ENCODE measurements at places on chromosomes 12 and 14. TPM values are rescaled to one million over a fixed set of nuclear protein-coding genes. Genes with fewer than 3 reads are reported as not detected.

Gene FGD6
- 15.8 TPM for total RNA-seq

DNA sequence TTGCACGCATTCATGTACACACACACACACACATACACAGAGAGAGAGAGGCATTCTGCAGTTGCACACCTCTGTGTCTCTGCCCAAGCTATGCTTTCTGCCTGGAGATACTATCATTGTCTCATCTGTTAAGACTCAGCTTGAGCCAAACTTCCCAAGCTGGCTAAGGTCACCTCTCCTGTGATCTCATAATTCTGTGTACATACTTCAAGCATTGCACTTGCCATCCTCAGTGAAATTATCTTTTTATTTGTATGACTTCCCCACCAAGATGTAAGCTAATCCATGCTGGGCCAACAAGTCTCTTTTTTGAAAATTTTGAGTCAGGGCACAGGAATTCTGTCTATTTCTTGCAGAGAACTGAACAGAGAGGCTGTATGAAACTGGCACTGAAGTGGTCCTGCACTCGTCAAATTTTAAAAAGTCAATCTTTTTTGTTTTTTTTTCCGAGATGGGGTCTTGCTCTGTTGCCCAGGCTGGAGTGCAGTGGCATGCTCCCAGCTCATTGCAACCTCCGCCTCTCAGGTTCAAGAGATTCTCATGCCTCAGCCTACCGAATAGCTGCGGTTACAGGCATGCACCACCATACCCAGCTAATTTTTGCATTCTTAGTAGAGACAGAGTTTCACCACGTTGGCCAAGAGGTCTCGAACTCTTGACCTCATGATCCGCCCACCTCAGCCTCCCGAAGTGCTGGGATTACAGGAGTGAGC is 44.3 kb downstream of the TMTC1 start:
- DNase-seq = no peak
- H3K27ac ChIP-seq = no peak overlapping the region
- peaks cover 7% of the 10 kb centered on the region for H3K4me1 ChIP-seq
- H3K27me3 ChIP-seq = no peaks in the 10 kb centered on the region
- H3K36me3 ChIP-seq = no peaks in the 10 kb centered on the region

GRCh38 chr14:97046967-97047366 is 249.8 kb downstream of the VRK1 start:
- no peaks in the 10 kb centered on the region for H3K27me3 ChIP-seq
- H3K36me3 ChIP-seq = no peaks in the 10 kb centered on the region
- no peak for DNase-seq
- H3K4me3 ChIP-seq = no peak overlapping the region
- H3K27ac ChIP-seq = no peak overlapping the region

Gene NAA30
- 12.5 TPM for total RNA-seq

- no peaks in the 10 kb centered on the region for H3K36me3 ChIP-seq
- no peak overlapping the region for H3K4me3 ChIP-seq
- DNase-seq = no peak
- H3K4me1 ChIP-seq = no peaks in the 10 kb centered on the region
- no peak overlapping the region for H3K27ac ChIP-seq
- H3K27me3 ChIP-seq = no peaks in the 10 kb centered on the region
These were observed 49.9 kb downstream of the ZNF641 start for GRCh38 chr12:48300774-48301173.

DNA sequence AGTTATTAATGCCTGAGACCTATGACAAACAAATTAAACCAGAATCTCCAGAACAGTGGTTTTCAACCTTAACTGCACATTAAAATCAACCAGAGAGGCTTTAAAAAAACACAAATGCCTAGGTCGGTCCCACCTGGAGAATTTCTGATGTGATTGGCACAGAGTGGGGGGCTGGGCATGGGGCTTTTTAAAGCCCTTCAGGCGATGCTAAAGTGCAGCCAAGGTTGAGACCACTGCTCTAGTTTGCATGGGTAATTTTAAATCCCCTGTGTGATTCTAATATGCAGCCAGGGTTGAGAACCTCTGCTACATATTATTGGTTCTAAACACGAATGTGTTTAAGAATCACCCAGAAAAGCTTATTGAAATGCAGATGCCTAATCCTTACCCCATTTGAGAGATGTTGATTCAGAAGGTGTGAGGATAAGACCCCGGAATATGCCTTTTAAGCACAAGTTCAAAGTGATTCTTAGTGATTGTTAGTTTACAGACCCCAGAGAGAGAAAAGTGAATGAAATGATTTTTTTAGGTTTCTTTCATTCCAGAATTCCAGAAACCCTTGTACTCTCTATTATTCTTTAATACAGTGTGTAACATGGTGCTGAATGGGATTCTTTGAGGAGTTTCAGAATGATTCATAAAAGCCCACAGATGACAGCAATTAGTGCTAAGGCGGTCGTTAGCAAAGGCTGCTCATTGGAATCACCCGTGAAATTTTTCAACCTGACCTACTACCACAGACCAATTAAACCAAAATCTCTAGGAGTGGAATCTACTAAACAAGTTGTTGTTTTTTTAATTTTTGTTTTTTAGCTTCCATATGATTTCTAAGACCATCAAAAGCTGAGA is 44.9 kb downstream of the LIN7A start:
- H3K27ac ChIP-seq = no peak overlapping the region
- H3K4me3 ChIP-seq = no peak overlapping the region
- no peaks in the 10 kb centered on the region for H3K36me3 ChIP-seq
- DNase-seq = no peak

DNA sequence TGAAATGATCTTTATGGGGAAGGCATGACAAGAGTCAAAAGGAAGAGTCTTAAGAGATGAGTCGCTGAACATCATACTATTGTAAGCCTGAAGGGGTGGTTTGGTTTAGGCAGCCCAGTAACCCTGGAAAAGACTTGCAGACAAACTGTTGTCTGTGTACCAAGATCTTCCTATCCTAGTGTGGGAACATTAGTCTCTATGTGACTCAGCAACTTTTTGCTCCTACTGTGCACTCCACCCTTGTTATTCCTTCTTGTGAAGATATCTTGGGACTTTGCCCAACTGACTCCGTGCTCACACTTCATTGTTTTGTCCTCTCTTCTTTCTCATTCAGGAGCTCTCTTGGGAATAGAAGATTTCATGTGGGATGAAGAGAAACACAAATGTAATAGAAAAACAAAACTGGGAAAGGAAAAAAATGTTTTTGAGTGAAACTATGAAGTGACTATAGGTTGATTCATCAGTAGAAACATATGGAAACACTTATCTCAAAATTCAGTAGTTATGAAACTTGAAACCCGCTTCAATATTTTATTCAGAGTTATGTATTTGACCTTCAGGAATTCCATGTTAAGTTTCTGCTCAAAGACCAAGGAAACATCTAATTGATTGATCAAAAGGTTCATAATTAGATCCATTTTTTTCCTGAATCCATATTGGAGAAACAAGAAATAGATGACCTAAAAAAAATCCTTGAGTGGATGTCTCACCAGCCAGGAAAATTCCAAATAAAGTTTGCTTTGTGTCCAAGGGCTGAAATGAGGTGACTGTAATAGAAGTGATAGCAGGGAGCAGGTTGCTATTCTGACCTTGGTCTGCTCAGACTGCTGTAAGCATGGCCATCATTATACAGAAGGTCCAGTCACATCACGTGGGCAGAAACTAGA is 67.2 kb downstream of the BTG1 start:
- H3K4me1 ChIP-seq = peaks cover 3% of the 10 kb centered on the region
- no peaks in the 10 kb centered on the region for H3K36me3 ChIP-seq
- no peak for DNase-seq
- H3K27ac ChIP-seq = no peak overlapping the region
- H3K4me3 ChIP-seq = no peak overlapping the region
- no peaks in the 10 kb centered on the region for H3K27me3 ChIP-seq

DNA sequence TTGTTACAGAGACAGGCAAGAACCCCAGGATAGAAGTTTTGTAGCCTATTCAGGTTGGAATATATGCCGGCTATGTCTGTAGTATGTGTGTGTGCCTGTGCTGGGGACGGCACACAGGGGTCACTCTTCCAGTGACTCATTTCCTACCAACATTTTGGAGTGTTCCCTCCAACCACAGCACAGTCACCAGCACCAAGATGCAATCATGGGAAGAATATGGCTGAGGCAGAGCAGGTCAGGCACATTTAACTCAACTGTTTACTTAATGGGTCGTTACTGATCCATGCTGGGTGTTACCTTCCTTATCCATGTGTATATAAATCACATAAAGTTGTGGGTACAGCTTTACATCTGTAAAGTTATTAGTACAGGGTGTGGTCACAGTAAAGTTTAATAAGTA is 178.3 kb downstream of the PRKD1 start:
- no peaks in the 10 kb centered on the region for H3K27me3 ChIP-seq
- peaks cover 3% of the 10 kb centered on the region for H3K4me1 ChIP-seq
- H3K27ac ChIP-seq = no peak overlapping the region
- no peak overlapping the region for H3K4me3 ChIP-seq
- H3K36me3 ChIP-seq = no peaks in the 10 kb centered on the region
- DNase-seq = no peak

Gene PSEN1
- total RNA-seq = 44.0 TPM

GRCh38 chr12:117679776-117680175 is 289.0 kb downstream of the KSR2 start:
- no peak overlapping the region for H3K27ac ChIP-seq
- DNase-seq = no peak
- H3K27me3 ChIP-seq = no peaks in the 10 kb centered on the region
- H3K36me3 ChIP-seq = no peaks in the 10 kb centered on the region

DNA sequence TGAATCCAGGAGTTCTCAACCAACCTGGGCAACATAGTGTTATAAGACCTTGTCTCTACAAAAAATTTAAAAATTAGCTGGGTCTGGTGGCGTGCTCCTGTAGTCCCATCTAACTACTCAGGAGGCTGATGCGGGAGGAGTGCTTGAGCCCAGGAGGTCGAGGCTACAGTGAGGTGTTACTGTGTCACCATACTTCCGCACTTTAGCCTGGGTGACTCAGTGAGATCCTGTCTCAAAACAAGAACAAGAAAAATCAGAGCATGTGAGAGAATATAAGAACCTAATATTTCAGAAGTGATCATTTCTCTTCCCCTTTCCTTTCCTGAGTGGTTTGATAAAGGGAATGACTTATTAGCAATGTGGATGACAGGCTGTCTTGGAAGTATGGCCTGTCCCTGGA is 9.5 kb downstream of the TRAF3 start:
- H3K27me3 ChIP-seq = no peaks in the 10 kb centered on the region
- H3K4me3 ChIP-seq = no peak overlapping the region
- H3K36me3 ChIP-seq = no peaks in the 10 kb centered on the region
- no peak for DNase-seq
- no peaks in the 10 kb centered on the region for H3K4me1 ChIP-seq
- H3K27ac ChIP-seq = no peak overlapping the region

Gene HOTAIR
- not detected for total RNA-seq

GRCh38 chr12:45502481-45503128 is 226.9 kb upstream of the ARID2 start:
- H3K4me1 ChIP-seq = no peaks in the 10 kb centered on the region
- H3K36me3 ChIP-seq = no peaks in the 10 kb centered on the region
- no peak overlapping the region for H3K27ac ChIP-seq
- no peak overlapping the region for H3K4me3 ChIP-seq
- no peaks in the 10 kb centered on the region for H3K27me3 ChIP-seq

DNA sequence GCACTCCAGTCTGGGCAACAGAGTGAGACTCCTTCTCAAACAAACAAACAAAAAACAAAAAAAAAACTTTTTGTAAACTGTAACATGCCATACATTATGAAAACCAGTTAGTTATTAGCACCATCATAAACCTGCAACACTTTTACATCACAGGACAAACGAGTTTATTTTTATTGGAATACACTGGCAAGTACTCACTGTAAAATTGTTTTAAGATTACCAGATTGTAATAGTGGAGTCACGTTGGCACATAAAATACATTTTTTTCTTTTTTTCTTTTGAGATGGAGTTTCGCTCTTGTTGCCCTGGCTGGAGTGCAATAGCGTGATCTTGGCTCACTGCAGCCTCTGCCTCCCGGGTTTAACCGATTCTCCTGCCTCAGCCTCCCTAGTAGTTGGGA is 15.7 kb downstream of the FKBP3 start:
- no peak overlapping the region for H3K4me3 ChIP-seq
- no peaks in the 10 kb centered on the region for H3K4me1 ChIP-seq
- H3K27ac ChIP-seq = no peak overlapping the region
- H3K36me3 ChIP-seq = no peaks in the 10 kb centered on the region
- no peak for DNase-seq
- no peaks in the 10 kb centered on the region for H3K27me3 ChIP-seq

GRCh38 chr12:27937768-27938167 is 34.8 kb downstream of the PTHLH start:
- H3K27ac ChIP-seq = no peak overlapping the region
- H3K36me3 ChIP-seq = no peaks in the 10 kb centered on the region
- no peak for DNase-seq
- no peak overlapping the region for H3K4me3 ChIP-seq
- no peaks in the 10 kb centered on the region for H3K27me3 ChIP-seq

Gene PLEKHD1
- 0.08 TPM for total RNA-seq

DNA sequence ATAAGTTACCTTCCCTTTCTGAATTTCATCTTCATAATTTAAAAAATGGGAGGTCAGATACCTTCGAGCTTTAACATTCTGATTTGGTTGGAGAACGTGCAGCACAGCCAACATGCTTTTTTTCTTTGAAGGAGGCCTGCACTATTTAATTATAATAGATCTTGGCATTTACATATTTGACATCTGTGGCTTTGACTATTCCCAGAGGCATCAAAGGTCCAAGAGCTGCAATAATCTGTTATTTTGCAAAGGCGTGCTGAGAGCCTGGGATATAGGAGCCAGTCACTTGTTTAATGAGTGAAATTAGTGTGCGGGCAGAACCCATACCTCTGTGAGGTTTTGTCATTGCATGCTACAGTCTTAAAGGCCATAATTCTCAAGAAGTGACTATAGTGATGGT is 26.4 kb downstream of the SLC8A3 start:
- H3K36me3 ChIP-seq = no peaks in the 10 kb centered on the region
- H3K4me3 ChIP-seq = no peak overlapping the region
- no peak for DNase-seq
- H3K27me3 ChIP-seq = no peaks in the 10 kb centered on the region
- no peaks in the 10 kb centered on the region for H3K4me1 ChIP-seq

GRCh38 chr12:111245701-111246476 is 123.0 kb downstream of the PHETA1 start:
- no peaks in the 10 kb centered on the region for H3K36me3 ChIP-seq
- no peak overlapping the region for H3K27ac ChIP-seq
- H3K4me3 ChIP-seq = no peak overlapping the region
- H3K27me3 ChIP-seq = no peaks in the 10 kb centered on the region
- no peaks in the 10 kb centered on the region for H3K4me1 ChIP-seq

DNA sequence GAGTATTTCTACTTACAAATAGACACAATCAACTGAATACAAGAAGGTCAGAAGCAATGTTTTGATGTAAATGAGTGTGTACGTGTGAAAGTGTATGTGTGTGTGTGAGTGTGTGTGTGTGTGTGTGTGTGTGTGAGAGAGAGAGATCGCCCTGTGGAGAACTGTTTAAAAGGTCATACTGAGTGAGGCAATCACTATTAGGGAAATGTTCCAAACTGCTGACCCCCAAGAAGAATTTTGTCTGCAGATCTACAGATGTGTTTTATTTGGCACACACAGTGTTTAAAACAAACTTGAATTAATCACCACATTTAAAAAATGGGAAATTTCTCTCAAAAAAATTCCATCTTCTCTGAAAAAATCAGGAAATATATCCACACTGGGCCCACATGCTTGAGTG is 1069.1 kb downstream of the SLC6A15 start:
- H3K4me1 ChIP-seq = no peaks in the 10 kb centered on the region
- no peak overlapping the region for H3K27ac ChIP-seq
- no peaks in the 10 kb centered on the region for H3K27me3 ChIP-seq
- H3K36me3 ChIP-seq = no peaks in the 10 kb centered on the region
